Stimulated activated CD4-positive, alpha-beta T cell treated with anti-CD3 and anti-CD28 coated beads, TNF-alpha, amount 100 ng/mL, for 24 hours (primary cell): ENCODE measurements at places on chromosomes 1 and 21.

DNA sequence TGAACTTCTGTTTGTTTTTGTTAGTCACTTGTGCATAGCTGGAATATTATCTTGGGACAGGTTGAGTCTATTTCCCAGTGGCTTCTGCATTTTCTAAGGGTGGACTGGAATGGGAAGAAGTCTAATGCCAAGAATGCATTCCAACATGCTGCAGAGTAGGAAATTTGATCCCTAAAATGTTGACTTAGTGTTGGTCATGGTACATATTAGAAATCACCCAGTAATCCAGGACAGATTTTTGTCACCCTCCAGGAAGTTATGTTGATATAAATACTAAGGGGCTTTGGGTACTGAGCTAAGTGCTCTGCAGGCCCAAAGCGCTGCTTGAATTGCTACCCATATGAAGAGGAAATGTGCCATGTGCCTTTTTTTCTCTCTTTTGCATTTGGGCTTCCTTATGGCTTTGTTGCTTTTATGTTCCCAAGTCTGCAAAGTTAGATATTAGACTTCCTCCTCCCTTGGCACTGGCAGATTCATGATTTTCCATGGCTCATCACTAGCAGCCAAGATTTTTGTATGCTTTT is 10.0 kb downstream of the ARID1A start:
- no peak for DNase-seq

DNA sequence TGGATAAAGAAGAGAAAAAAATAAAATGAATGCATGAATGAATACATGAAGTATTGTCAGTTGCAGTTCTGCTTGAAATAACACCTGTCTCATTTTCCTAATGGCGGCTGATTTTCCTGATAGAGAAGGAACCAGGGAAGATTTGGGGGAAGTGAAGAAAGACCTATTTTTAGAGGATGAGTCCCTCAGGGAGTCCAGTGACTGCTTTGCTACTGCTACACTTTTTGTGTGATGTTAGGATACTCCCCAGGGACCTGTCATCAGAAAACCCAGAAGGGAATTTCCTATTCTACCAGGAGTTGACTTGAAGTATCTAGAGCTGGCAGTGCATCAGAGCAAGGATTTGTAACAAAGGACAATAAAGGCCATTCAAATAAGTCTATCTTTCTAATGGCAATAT is 114.8 kb downstream of the MAB21L3 start:
- DNase-seq: no peak

DNA sequence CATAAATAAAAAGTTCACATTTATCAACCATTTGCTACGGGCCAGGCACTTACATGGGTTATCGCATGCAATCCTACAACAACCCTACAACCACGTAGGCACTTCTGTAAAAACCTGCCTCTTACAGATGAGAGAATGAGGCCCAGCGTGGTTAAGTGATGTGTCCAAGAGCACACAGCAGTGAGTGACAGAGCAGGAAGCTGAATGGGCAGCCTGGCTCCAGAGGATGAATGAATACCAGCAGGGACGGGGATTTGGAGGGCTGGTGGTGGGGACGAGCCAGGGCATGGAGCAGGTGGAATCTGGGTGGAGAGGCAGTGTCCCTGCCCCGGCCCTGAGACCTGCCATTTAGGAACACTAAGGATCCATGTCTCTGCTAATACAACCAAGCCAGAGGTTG is 35.5 kb downstream of the SYF2 start:
- no peak for DNase-seq

DNA sequence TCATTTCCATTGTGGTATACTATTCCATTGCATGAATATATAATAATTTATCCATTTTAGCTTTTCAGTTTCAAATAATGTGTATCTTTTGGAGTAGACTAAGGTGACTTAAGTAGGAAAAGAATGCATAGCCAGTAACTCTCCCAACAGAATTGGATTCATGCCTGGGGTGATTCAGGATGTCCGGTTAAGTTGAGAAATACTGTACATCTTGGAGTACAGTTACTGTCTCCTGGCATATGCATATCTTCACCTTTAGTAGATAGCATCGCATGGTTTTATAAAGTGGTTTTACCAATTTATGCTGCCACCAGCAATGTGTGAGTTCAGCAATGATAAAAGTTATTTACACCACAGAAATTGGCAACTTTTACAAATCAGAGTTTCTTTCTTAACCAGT is 18.6 kb upstream of the SLC6A9 start:
- no peak for DNase-seq

DNA sequence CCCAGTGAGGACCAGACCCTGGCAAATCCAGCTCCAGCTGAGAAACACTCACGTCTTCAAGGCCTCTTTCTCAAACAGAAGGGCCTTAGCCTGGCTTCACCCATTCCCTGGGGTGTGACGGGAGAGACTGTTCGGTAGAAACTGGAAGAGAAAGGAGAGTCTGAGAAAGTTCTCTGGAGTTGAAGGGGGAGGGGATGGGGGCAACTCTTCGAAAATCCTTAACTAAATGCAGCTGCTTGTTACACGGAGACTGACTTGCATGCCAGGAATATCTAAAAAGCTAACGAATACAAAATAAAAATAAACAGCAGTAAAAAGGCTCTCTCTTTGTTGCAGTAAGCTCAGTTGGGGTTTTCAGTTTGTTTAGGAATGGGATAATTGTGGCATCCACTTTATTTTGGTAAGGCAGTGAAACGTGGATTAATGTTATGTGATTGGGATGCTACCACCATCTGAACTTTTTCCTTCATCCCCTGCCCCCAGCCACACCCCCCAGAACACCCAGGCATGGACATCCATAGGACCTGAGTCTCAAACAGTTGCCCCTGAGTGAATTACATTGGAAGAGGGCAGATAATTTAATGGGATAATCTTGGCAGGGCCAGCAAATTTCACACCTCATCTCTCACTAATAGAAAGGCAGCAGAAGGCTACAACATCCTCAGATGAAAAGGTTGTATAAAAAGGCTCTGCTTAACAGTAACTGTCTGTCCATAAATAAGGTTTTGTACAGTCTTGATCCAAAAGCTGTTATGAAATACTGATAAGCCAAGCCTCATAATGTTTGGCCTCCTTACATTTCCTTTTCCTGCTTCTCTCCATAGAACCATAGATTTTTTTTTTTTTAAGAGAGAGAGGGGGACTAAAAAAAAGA is 5.8 kb downstream of the ROR1 start:
- DNase-seq: no peak

DNA sequence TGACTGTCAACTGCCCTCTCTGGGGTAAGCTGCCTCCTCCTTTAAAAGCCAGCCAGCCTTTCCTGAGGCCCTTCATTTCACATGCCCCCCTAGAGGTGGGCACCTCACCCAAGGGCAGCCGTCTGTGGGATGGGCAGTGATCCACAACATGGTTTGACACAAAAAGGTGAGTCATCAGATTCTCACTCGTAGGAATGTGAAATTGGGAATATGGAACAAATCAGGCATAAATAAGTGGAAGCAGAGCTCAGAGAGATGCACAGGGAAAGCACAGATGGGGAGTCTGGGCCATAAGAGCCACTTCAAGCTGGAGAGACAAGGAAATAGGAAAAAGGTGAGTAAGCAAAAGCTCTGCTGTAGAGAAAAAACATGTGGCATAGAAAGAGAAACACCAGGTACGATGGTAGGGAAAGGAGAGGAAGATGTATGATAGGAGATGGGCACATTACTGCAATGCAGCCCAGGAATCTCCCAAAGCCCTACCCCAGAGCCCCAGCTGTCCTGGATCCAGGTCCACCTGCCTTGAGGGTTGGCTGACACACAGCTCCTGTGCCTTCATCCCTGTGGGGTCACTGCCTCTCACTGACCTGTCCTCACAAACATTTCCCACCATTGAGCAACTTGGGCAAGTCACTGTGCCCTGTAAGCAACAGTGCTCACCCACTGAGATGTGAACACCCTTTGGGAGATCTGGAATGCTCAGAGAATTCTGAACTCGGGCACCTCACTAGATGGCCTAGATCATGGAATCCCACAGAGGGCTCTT is 86.6 kb downstream of the ASTN1 start:
- no peak for DNase-seq

DNA sequence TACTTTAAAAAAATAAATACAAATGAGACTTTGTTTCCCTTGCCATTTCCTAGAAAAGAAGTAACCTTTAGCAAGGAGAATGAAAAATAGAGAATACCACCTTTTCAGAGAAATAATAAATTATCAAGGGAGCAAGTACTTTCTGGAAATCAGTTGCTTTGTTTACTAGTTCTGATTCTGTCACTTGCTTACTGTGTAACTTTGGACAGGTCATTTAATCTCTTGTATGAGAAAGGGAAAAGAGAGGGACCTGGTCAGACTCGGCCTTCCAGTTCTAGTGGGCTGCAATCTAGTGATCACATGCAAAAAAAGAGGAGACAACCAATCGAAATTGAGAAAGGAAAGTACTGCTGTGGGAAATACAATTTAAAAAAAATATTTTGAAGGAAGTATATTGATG is 34.2 kb downstream of the KCTD3 start:
- no peak for DNase-seq

DNA sequence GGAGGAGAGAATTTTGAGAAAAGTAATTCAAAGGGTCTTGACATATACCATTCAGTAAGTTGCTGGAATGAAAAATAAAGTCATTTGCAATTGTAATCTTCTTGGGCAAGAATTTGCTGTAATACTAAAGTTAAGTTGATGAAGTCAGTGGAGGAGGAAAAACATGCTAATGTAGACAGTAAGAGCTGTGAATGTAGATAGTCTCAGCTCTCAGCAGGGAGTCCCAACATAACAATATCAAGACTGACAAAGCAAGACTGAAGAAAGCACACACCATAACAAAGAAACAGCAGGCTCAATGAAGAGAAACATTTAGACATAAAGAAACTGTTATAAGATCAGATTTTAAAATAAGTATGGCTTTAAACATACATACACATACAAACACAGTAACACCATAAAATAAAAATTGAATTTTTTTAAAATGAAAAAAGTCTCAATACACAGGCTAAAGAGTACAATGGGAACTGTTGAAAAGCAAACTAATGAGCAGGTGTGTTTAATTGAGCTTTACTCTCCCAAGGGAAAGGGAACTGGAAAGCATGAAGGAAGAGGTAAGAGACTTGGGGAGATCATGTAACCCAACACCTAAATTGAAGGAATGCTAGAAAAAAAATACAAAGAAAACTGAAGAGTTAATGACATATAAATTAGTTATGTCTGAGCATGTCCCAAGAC is 336.3 kb upstream of the NCAM2 start:
- DNase-seq: no peak

GRCh38 chr1:18653367-18653766 is 22.7 kb downstream of the PAX7 start:
- no peak for DNase-seq

GRCh38 chr1:218874313-218874712 is 299.4 kb upstream of the LYPLAL1 start:
- DNase-seq: no peak

DNA sequence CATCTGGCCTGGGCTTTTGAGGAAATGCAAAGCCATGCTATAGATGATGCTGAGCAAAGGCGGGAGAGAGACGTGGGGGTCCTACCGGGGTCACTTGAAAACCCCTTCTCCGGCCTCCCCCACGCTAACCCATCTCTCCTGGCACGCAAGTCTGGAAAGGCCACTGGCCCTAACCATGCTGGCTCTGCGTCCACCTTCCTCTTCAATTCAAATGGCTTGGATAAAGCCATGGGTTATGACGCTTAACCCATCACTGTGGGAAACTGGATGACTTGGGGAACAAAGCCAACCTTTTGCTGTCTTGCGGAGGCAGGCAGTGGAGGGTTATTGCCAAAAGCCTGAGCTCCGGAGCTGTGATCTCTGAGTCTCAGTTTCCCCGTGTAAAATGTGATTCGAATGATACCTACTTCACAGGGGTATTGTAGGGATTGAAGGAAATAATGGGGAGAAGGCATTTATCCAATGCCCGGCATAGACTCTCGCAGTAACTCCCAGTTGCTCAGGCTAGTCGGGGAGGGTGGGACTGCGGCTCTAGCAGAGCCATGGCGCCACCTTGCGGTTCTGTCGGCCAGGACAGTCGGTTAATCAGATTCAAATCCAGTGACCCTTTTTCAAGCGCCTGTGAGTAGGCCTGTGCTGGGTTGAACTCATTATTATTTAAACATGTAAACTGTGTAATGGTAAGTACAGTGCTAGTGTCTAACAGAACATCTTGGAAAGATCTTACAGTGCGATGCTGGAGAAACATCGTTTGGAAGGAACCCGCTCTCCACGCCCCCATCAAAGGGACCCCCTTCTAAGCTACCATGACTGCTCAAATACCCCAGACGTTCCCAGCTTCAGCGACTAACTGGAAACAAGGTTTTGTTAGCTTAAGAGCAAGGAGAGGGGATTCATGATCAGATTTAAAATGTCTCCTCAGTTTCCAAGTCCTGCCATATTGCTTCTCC is 20.3 kb downstream of the NEK2 start:
- DNase-seq: peak; percentile 82

- DNase-seq: peak; percentile 66
These were observed 1.2 kb downstream of the LRP8 start for GRCh38 chr1:53326598-53327181.

DNA sequence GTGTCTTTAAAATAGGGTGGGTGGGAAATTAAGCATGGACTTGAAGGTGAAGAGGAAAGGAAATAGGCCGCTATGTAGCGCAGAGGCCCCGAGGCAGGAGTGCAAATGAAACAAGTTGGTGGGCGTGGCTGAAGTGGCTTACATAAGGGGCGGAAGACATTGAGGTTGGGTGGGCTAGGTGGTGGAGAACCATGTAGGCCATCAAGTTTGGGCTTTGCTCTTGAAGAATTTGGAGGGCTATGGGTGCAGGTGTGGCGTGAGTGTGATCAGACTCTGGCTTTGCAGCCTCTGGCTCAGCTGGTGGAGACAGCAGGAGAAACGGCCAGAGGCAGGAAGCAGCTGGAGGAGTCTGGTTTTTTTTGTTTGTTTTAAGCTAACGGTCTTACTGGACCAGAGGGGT is 6.7 kb downstream of the SLFNL1 start:
- no peak for DNase-seq

DNA sequence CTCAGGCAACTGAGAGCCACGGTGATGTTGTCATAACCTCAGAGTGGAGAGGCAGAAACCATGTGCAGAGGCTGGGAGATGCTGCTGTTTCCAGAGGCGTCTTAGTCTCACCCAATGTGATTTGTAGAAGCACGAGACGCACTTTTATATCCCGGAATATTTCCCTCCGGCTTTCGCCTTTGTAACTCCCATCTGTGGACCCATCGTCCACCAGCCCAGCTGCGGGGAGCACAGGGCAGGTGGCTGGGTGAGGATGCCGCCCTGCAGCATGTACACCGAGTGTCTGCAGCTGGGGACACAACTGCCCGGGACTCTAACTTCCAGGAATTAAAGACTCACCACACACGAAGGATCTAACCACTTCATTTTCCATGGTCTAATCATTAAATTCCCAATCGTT is 43.5 kb downstream of the UBASH3A start:
- no peak for DNase-seq

GRCh38 chr1:94027721-94028515 is 93.0 kb downstream of the ABCA4 start:
- no peak for DNase-seq
